ENCODE measurements at places on chromosomes 3 and 15. TPM values are rescaled to one million over a fixed set of nuclear protein-coding genes. Genes with fewer than 3 reads are reported as not detected.

Gene CAND2
- 0.29 TPM for total RNA-seq

Gene IL1RAP
- total RNA-seq: 31.6 TPM

Gene MTHFS
- 32.2 TPM for total RNA-seq

Gene CLDN1
- 0.34 TPM for total RNA-seq

Gene RTP1
- total RNA-seq: not detected

Gene CSPG4
- total RNA-seq: not detected

Gene ZNF662
- total RNA-seq: 0.47 TPM

Gene CFAP92
- 0.29 TPM for total RNA-seq

Gene CPEB1
- total RNA-seq: not detected

Gene MKRN3
- 2.1 TPM for total RNA-seq

DNA sequence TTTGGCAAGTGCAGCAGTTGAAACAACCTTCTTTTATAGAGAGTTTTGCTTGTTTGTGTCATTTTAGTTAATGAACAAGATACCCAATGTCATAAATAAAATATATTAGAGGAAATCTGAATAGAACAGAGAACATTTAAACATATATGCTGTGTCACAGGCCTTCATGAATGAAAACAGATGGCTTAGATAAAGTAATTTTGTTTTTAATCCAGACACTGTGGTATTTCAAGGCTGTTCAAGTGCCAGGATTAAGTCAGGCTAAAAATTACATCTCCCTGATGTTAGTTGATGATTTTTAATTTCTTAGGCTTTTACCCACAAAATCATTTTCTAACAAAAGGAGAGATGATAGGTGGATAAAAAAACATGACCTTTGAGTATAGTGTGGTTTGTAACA, 4.9 kb upstream of the ACKR4 start:
- DNase-seq: no peak

- no peak for DNase-seq
These were observed 36.5 kb downstream of the ITGB5 start for GRCh38 chr3:124850633-124851032.

GRCh38 chr15:31136016-31136415, 34.5 kb upstream of the TRPM1 start:
- DNase-seq: no peak

DNA sequence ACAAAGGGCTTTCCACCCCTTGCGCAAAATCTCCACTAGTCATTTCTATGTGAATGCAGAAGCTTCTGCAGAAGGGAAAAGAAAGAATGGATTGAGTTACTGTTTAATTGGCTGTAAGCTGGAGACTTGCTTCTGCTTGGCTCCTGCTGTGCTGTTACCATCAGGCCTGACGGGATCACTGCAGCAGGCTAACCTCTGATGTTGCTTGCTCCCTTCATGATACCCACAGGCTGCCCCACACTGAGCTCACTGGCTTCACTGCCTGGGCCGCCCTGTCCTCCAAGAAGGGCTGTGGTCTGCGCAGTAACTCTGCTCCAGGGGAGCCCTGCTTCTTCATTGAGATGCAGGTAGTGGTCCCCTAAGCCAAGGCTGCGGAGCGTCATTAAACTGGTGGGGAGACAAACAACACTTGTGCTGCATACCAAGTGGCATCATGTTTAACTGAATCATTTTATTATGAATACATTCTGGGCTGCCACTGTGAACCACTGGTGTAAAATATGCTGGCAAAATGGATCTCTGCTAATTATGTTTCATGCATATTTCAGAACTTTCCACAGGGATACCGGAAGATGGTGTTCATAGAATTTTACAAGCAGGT, 78.6 kb downstream of the WDR49 start:
- DNase-seq: no peak

DNA sequence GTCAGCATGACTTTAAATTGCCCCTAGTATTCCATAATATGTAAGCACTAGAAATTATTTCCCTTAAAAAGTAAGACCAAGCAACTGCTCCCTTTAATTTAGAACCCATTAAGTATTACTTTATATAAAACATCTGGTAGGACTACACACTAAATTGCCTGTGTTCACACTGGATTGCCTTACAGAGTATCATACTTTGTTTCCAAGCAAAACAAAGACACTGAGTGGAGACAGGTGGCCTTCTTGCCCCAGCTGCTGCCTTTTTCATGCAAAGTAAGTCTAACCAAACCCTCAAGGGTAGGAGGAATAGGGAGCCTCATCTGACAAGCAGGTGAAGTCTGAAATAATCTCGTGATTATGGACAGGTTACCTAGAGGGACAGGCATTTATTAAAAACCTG, 87.3 kb downstream of the PEX5L start:
- no peak for DNase-seq

- DNase-seq: no peak
These were observed 34.2 kb downstream of the RAB11A start for GRCh38 chr15:65903296-65904073.

DNA sequence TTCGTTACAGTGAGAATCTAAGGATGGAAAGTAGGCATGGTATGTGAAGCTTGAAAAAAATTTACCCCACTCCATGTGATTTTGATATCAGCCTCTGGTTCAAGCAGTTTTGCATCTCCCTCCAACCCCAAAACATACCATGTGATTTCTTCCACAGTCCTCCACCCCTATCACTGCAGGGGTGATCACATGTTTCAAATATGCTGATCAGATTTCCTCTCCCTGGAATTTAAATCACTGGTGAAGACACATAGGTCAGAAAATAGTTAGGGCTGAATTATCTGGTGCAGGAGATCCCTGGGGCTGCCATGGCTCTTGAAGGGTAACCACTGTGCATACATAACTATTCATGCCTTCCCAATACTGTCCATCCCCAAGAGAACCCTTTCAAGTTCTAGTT, 119.7 kb upstream of the THRB start:
- DNase-seq: no peak

GRCh38 chr15:62981071-62981470, 61.5 kb upstream of the TPM1 start:
- no peak for DNase-seq

DNA sequence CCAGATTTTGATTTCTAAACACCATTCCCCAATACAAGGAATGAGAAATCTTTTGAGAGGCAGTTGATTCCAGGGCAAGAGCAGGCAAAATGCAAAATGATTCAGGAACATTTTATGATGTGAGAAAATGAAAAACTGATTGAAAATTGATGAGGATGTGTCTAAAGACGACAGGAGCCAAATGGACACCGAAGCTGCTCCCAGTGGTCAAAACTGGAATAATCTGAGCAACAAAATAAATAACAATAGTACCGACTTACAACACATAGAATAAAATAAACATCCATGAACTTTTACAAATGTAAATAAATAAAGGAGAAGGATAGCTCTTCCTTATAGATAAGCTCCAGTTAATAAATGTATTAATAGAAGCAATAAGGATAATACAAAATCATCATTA, 186.8 kb downstream of the OCA2 start:
- no peak for DNase-seq

DNA sequence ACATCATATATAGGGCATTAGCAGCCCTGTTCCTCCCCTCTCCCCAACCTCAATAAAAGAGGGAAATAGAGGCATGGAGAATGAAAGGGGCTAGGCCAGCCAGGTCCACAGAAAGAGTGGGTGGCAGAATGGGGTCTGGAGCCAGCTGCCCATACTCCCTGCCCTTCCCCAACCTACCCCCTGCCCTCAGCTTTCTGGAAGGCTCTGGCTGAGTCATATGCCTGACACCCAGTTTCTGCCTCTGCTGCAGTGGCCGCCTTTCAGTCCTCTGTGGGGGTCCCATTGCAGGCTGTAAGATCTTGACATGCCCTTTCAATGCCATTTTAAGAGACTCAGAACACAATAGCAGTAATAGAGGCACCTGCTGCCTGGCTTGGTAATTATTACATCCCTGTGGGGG, 95.7 kb downstream of the LINGO1 start:
- DNase-seq: no peak

- no peak for DNase-seq
These were observed 60.8 kb downstream of the PLS1 start for GRCh38 chr3:142657033-142657432.

GRCh38 chr3:7547826-7548225, 686.9 kb downstream of the GRM7 start:
- no peak for DNase-seq

- DNase-seq: no peak
These were observed 8.7 kb upstream of the ACAP2 start for GRCh38 chr3:195451373-195452015.

DNA sequence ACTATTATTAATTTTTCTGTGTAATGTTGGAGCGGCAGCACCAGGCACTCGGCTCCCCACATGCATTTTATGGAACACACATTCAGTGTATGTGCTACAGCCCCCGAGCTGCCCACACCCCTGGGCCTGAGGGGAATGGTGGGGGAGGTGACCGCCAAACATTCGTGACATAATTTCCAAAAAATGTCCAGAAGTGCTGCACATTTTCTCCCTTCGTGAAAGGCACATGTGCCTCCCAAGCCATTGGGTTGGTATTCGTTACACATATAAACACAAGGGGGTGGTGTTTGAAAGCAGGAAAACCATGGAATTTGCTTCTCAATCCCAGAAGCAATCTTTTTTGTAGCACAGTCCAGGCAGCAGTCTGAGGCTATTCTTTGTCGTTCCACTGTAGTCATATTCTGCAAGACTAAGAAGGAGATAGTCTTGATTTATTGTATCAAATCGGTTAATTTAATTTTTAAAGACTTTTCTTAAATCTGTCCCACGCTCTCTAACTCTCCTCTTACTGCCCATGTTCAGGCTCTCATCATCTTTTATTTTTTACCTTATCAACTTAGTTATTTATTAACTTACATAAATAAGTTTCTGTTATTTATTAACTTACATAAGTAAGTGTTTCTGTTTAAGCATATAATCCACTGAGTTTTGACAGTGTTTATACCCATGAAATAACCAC, 39.2 kb upstream of the POLR2M start:
- DNase-seq: no peak

- peak; percentile 50 for DNase-seq
These were observed 656 bp downstream of the CD47 start for GRCh38 chr3:108090049-108090700.

- no peak for DNase-seq
These were observed 65.8 kb downstream of the TFRC start for GRCh38 chr3:196016059-196016458.

DNA sequence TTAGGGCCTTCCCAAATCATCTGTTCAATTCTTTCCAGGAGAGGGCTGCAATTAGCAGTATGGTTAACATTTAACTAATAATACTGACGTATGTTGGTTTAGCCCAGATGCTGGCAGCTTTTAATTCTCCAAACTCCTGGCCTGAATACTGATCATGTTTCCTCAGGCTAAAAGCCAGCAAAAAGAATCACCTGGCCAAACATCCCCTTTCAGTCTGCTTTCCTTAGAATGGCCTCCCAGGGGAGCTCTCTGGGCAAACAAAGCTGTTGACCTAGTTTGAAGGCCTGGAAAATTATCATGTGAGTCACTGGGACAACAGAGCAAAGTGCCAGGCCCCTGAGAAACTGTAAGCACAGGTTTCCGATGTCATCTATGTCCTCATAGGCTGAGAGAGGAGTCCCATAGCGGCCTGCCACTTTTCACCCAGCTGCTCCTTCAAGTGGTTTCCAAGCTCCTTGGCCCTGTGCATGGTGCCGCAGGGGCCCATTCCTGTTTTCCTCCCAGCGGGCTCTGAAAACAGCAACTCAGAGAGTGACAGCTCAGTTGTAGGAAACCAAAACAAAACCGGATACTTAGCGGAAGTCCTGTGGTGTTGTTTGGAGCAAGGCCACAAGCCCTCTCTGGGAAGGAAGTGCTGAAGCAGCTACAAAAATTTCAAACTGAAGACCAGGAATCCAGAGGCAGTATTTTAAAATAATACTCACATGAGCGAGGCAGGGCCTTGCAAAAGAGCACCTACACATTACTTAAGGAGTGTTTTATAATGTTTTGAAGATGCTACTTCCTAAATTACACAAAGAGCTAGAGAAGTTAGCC, 36.5 kb upstream of the RAB11A start:
- DNase-seq: peak; percentile 50

- DNase-seq: no peak
These were observed 1.9 kb downstream of the OSBPL10 start for GRCh38 chr3:31979001-31979697.

- DNase-seq: no peak
These were observed 4.1 kb downstream of the CEMIP start for GRCh38 chr15:80783260-80783659.

DNA sequence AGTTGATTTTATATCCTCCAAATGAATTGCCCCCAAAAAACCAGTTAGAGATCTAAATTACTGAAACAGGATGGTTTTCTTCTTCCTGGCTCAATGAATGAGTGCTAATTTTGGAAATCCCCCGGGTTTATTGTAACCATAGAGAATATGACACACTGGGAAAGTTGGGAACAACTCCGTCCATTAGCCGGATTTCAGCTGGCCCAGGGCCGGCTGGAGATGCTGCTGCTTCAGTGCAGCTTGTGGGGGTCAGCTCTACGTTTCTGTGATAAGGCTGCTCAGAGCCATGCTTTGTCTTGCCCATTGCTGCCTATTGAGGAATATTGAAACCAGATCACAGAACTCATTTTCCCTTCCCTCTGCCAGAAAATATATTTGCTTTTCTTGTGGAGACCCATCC, 20.3 kb downstream of the GYG1 start:
- no peak for DNase-seq

DNA sequence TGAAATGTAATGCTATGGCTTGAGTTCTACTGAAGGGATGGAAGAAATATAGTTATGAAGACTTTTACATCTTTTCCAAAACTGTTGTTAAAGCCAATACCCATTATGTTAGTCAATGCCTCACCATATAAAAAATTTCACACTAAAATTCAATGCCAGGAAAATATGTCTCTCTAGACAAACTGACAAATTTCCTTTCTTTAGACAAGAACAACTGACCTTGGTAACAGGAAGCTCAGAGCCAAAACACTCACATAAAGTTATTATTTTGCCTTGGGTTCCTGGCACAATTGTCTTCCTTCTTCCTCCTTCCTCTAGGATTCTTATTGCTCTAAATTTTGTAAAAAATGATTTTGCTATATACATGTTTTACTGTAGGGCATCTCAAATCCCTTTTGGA, 26.7 kb downstream of the INTS14 start:
- DNase-seq: no peak

DNA sequence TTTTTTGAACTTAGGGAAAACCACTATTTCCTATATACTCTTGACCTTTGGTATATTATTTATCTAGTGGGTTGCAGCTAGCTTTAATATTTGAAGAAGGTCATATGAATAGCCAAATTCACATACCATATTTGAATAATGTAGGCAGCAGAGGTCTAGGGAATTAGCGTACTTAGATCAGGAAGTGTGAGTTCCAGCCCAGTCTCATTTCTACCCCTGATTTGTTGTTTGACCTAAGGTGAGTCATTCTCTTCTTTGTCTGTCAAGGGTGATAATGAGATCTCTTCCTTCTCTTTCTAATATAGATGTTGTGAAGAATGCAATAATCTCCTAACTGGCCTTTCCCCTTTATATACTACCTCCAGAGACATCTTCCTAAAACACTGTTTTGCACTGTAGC, 36.6 kb upstream of the ZPLD1 start:
- DNase-seq: no peak

DNA sequence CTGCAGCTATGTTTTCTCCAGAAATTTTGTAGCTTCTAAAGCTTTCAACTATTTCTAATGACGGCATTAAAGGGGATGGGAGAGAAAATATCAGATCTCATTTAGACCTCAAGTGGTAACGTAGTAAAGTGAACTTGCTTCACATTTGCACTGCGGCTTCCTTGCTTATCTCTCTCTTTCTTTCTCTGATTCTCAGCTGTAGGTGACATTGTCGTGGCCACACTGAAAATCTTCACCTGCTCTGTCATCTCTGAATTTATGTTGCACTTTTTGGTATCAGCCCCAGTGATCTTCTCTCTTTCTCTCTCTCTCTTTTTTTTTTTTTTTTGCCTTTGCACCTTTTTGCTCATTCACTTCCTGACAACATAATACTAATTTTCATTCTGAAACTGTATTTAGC, 254.1 kb upstream of the SATB1 start:
- peak; percentile 62 for DNase-seq

- DNase-seq: no peak
These were observed 158.2 kb upstream of the TSC22D2 start for GRCh38 chr3:150249779-150250470.
